ENCODE measurements at places on chromosomes 6 and 20.
A peak's percentile ranks its signal among the peaks of the same experiment; 100 is the strongest.

DNA sequence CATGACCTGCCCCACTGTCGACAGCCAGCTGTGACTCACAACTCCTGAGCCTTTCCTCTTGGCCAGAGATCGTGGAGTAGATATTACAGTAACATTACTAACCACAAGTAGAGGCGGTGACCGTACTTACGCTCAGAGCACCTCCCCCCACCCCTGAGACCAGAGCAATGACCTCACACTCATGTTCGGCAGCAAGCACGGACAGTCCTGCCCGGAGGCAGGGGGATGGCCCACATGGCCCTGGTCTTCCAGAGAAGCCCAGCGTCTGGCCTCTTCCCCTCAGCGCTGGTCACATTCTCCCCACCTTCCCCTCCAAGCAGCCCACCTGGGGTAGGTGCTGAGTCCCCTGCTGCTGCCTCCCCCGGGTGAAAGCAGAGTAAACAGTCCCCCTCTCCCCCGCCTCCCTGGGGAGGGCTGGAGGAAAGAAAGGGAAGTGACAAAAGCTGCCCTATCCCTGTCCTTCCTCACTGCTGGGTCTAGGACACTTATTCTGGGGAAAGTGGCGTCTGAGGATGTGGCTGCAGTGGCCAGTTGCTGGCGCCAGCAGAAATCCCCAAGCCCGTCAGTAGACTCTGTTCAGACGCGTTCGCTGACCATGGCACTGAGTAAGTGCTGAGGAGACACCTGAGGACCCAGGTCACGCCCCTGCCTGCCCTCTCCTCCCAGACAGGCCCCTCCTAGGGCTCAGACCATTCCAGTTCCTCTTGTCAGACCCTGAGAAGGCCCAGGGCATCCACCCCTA is 68.5 kb downstream of the MRPL14 start:
- DNase-seq: no peak

DNA sequence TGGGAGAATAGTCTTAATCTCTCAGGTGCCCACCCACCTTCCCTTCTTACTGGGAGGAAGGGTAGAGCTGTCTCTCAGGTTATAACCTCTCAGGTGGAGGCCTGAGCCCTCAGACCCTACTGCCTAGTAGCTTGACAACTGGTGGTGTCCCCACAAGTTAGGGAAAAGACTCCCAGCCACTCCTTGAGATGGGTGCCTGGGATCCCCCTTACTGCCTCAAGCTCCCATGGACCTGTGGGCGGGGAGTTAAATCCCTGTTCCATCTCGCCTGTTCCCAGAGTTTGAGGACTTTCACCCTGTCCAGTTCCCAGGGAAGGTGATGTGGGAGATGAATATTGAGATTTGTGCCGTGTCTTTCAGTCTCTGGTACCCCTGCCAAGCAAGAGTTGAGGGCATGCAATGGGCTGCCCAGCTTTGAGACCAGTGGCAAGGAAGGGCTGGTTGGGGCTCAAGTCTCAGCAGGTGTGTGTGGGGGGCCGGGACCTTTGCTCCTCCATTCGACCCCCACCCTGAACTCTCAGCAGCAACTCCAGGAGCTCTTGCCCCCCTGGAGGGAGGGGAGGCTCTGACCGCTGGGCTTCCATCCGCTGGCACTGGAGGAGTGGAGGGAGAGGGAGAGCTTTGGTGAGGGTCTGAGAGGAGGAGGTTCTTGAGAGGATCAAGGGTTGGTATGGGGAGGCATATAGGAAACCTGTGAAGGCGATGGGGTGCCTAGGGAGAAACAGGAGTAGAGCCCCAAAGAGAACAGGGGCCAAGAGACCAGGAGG is 1.1 kb upstream of the PBX2 start:
- DNase-seq: no peak

DNA sequence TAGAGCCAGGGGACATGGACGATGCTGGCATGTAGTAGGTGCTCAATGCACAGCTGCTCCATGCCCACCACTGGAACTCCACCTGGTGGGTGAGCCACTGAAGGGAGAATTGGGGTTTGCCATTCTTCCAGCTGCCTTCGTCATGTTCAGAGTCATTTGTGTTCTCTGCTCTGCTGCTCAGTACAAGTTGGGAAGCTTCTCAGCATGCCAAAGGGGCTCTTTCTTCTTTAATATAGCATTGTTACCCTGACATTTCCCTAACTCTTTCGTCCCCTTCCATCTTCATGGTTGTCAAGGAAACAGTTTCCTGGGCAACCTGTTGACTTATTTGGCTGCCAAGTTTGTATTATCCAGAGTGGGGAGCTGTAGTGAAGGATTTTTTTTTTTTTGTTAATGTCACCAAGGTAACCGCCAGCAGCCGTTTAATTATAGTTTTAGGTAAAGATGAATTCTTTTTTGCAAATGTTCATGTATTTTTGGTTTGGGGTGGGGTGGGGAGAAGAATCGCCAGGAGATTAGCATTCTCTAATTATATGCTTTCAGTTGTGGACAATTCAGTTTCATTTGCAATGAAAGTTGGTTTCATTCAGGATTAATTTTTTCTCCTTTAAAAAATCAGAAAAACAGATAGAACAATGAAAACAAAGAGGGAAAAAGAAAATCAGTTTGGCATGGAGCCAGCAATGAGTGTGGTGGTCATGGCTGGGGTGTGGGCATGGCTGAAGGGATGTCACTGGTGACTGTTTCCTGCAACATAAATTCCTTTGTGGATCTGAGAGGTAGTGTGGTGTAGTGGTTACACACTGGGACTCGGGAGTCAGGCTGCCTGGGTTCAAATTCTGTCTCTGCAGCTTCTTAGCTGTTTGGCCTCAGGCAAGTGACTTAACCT is 73.0 kb upstream of the KCNG1 start:
- DNase-seq: no peak

GRCh38 chr6:19697744-19698290 is 139.4 kb upstream of the ID4 start:
- no peak for DNase-seq

DNA sequence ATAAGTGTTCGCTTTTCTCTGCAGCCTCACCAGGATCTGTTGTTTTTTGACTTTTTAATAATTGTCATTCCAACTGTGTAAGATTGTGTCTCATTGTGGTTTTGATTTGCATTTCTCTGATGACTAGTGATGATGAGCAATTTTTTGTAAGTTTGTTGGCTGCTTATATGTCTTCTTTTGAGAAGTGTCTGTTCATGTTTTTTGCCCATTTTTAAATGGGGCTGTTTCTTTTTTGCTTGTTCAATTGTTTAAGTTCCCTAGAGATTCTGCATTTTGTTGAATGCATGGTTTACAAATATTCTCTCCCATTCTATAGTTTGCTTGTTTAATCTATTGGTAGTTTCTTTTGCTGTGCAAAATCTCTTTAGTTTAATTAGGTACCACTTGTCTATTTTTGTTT is 295.9 kb downstream of the PACRG start:
- DNase-seq: no peak

- no peak for DNase-seq
Measured at GRCh38 chr6:69846770-69847491, 19.4 kb upstream of the COL19A1 start.

- no peak for DNase-seq
Measured at GRCh38 chr6:110334423-110335180, 23.5 kb downstream of the METTL24 start.

GRCh38 chr20:32585011-32585585 is at the start of gene NOL4L:
NOL4L (minus strand) TSS chr20:32585333; CDS start chr20:32584890, 443 bp downstream.
- DNase-seq: peak; percentile 72

GRCh38 chr6:8860671-8861070 is 425.3 kb upstream of the SLC35B3 start:
- DNase-seq: no peak

GRCh38 chr6:164331026-164331425 is 916.5 kb downstream of the QKI start:
- DNase-seq: no peak

- no peak for DNase-seq
Measured at GRCh38 chr20:40525351-40525750, 163.7 kb downstream of the MAFB start.

DNA sequence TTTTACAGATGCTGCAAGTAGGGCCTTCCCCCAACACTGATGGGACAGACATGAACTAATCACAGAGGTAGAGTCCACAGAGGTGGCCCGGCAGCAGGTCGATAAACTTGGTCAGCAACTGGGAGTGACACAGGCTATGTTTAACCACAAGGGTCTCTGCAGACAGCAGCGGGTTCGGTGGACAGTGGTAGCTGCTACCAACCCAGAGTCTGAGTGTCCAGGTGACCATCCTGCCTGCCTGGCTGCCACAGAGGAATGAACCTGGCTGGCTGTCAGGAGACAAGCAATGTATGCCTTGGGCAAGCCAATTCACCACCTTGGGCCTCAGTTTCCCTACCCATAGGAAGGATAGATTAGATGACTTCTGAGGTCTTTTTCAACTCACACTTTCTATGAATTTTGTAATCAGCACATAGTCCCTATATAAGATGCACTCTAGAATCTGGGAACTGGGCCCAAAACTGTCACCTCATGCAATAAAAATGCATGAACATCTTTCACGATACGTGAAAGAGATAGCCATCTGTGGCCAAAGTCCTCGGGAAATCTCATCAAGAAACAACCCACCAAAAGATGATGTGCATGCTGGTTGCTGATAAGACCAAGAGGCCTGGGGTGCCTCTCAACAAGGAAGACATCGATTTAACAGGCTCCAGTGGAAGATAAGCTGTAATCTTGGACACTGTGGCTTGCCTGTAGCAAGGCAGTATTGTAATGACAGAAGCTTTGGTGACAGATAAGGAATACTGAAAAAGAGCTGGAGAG is 30.5 kb downstream of the MDGA1 start:
- DNase-seq: no peak

DNA sequence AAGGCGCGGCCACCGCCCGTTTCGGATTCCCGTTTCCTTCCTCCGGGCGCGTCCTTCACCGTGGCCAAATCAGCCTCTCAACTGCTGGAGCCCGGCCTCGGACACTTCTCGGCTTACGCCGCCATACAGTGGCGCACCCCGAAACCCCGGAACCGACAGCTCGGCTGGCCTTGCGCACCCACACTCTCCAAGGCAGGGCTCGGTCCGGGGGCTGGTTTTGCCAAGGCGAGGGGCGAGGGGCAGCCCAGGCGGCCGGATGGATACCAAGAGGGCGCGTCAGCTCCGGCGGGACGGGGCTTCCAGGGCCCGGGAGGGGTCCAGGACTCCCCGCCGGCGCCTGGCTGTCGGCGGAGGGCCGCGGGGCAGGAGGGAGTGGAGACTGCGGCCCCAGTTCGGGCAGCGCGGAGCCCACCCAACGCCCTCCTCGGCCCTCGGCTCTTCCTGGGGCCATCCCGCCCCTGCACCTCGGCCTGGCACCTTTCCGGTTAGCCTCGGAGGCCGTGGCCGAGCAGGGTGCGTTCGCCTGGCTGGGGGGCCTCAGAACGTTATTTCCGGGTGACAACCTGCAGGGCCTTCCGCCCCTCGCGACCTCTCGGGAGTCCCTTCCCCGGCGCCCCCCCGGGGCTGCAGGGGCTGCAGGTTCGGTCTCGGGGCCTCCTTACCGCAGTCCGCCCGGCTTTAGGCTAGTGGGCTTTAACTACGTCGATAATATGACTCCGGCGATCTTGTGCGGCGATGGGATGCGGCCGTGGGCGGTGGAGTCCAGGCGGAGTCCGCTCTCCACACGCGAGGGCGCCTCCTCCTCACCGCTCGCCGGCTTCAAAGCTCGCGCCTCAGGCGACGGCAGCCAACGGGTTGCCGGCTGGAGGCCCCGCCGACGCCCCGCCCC is 697 bp upstream of the CEP43 start:
- DNase-seq: peak; percentile 22

- no peak for DNase-seq
Measured at GRCh38 chr6:41522780-41523548, 23.2 kb upstream of the FOXP4 start.

GRCh38 chr6:2639896-2640295 is 110.8 kb downstream of the MYLK4 start:
- no peak for DNase-seq

GRCh38 chr6:118317581-118318563 is 230.2 kb upstream of the PLN start:
- no peak for DNase-seq

GRCh38 chr6:46507426-46507825 is 16.2 kb upstream of the RCAN2 start:
- no peak for DNase-seq

GRCh38 chr6:129959358-129959930 is 58.9 kb upstream of the L3MBTL3 start:
- no peak for DNase-seq

DNA sequence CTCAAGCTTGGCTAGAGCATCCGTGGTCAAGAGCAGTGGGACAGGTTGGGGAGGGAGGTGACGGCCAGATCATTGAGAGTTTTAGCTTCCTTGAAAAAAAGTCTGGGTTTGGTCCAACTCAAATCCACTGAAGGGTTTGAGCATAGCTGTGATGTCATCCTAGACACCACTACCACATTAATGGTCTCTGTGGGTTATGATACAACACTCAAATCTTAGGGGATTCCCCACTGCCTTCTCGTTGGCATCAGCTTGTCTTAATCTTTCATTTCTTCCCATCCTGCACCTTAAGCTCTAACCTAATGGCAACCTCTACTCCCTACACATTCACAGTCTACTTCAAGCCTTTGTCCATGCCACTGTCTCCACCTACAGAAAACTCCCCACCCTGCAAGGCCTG is 77.3 kb downstream of the BMP6 start:
- no peak for DNase-seq
